EL (cell line): ENCODE measurements at places on chromosomes 16 and 17.

DNA sequence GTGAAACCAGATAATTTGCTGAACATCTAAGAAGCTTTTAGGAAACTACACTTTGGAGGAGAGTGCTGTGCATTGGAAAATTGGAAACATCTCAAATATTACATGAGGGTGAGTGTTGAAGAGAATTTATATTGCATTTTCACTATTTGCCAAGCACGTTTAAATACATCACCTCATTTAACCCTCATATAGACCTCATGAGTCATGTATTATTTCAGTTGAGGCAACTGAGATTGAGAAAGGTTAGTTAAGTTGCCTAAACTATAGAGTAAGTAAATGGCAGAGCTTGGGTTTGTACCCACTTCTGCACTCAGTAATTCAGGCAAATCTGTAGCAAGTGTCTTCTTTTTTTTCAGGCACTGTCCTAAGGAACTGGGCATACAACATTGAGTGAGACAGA lies 3.7 kb upstream of the NLK start:
- DNase-seq = peak; percentile 38

- DNase-seq = no peak
Measured at GRCh38 chr17:79325709-79326430, 251.2 kb downstream of the ENGASE start.

GRCh38 chr17:76742958-76743357 lies 5.0 kb downstream of the MFSD11 start:
- no peak for DNase-seq

DNA sequence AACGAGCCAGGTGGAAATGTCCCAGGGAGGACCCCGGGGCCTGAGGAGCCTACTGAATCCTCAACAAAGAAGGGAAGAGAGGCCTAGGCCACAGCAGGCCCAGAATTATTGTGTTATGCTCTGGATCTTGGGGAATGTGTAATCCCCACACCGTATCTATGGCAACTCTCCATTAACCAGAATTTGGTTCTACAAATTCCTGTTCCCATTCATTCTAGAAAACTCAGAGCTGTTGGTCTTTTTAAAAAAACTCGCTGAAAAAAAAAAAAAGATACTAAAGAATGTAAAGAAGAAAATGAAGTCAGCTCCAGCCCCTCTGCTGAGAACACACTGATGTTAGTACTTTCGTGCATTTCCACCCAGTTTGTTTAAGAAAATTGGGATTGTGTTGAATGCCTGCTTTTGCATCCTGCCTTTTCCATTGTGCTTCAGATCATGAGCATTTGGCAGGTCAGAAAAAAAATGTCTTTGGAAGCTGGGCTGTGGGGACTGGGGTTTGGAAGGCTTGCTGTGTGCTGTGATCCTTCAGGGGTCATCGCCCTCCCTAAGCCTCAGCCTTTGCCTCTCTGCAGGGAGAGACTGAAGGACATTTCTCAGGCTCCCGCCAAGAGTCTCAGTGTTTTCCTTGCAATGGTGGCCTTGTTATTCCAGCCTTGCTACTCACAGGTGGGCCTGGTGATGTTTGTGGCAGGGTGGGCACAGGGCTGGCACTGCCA lies 69.5 kb downstream of the SREBF1 start:
- no peak for DNase-seq

- DNase-seq = no peak
Measured at GRCh38 chr16:88113545-88114045, 162.4 kb downstream of the BANP start.

DNA sequence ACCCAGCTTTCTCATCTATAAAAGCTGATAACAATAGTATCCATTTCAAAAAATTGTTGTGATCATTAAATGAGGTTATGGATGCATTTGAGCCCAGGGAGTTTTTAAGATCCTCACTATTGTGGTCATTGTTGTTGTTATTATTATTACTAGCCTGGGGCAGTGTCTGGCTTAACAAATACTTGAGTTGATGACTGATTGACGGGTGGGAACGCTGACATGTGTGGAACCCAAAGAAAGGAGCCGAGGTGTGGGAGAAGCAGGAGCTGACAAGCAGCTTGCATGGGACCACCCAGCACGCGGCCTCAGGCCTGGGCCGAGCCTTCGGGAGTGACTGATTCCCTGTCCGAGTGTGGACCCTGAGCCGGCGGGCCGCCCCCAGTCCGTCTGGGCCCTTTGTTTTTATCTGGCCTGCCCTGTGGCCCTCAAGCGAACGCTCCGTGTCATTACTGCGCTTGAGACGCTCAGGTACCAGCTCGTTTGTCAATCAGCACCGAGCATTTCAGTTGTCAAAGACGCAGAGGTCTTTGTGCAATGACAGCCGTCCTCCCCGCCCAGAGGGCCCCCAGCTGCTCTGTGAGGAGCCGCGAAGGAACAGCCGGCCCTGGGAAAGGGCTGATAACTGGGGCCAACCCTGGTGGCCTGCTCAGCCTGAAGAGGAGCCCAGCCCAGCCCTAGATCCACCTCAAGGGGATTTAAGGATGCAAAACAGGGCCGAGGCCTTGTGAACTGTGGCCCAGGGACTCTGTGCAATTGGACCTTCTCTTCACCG lies 132.9 kb upstream of the FOXF1 start:
- no peak for DNase-seq

DNA sequence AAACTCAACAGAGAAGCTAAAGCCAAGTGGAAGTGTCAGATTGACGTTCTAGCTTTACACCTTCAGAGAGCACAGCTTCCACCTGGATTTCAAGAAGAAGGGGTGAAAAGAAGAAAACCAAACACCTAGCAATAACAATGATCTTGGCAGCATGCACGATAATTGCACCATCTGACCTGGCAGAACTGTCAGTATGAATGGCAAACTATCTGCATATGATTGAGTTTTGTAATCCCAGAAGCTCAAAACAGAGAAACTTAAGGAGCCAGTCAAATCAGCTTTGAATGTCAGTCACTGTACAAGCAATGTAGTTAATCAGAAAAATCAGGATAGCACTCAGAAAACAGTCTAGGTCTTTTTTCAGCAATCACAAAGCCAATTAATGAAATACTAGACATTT lies 427.1 kb downstream of the ZFHX3 start:
- no peak for DNase-seq

DNA sequence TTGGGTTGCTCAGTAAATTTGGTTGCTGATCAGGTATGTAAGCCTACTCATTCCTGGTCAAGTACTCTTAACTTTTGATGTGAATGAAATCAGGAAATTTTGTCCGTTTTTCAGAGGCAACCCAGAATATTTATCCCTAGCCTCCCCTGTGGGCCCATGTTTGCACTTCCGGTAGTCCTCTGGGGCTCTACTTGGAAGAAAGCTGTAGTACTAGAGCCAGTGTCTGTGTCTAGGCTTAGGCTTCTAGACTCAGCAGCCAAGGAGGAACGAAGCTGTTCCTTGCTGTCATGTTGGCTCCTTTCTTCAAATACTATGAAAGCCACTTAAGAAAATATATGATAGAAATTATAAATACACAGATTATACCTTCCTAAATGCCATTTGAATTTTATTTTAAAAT lies 21.2 kb downstream of the ESRP2 start:
- DNase-seq = no peak

DNA sequence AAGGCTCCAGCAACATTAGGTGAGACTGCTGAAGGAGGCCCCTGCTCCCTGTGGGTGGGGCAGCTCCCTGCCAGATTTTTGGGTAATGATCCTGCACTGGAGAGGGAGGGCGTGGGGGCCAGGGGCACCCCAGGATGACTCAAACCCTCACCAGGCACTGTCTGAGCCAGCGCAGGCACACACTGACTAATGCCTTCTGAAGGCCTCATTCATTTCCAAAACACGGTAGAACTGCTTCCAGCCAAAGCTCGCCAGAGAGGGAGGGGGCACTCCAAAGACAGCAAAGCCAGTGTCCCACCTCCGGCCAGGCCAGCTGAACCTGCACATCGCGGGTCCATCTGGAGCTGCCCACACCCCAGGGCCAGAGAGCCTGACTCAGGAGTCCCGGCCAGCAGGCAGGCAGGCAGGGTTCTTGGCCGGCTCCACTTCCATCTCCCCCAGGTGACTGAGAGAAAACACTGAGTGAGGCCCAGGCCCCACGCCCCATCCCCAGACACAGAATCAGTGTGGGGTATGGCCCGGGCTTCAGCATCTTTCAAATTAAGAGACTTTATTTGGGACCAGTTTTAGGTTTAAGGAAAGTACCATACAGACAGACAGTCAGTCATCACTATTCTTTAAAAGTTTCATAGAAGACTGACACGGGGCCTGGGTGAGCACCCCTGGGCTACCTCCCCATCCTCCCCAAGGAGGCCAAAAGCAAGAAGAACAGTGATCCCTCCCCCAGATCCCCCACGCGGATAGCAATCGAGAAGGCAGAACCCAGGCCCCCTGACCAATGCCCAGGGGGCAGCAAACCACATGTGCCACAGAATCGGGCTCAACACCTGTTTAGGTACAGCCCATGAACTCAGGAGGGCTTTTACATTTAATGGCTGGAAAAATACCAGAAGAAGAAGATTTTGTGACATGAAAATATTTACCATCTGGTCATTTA lies 2.3 kb downstream of the PIEZO1 start:
- DNase-seq = peak; percentile 90

DNA sequence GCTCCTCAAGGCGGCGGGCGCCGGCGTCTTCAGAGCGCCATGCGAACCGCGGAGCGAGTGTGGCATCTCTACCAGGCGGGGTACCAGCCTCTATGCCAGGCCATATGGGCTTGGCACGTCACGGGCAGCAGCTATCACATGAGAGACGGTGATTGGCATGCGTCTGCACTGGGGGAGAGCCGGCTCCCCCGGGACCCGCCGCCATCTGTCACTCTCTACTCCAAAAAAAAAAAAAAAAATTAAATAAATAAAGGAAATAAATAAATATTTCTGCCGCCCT lies at the start of gene NEUROD2:
TSS of gene NEUROD2 (minus strand) at position 70 of the 280 bp plus-strand sequence. CDS start 1,321 bp downstream, outside the sequence.
- DNase-seq = no peak

- DNase-seq = no peak
Measured at GRCh38 chr16:86970726-86971125, 346.5 kb downstream of the C16orf95 start.
